ENCODE measurements at places on chromosomes 12 and 14.
A peak's percentile ranks its signal among the peaks of the same experiment; 100 is the strongest.

GRCh38 chr14:93977790-93978581, 1.6 kb upstream of the ASB2 start:
- no peak for DNase-seq

GRCh38 chr14:104114421-104115130, 23.8 kb upstream of the KIF26A start:
- no peak for DNase-seq

GRCh38 chr12:49577589-49578315, 9.8 kb upstream of the MCRS1 start:
- no peak for DNase-seq

DNA sequence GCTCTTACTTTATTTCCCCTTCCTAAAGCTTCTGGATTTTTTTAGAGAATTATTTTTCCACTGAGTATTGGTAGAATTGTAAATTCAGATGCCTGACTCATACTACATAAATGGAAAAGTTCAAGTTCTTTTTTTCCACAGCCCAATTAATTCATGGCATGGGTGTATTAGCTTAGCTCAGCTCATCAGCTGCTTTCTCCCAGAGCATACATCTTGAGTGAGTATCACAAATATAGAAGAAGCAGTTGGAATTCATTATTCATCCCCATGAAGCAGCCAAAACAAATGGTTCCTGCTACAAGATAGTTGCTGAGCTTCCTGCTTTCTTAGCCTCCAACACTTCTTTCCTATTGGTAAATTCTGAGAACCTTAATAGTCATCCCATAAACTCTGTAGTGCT, 105.1 kb downstream of the C12orf50 start:
- DNase-seq: peak; percentile 44

GRCh38 chr12:119835068-119835467, 42.1 kb downstream of the CIT start:
- peak; percentile 9 for DNase-seq

GRCh38 chr12:94660436-94660835, 10.1 kb upstream of the TMCC3 start:
- DNase-seq: no peak

DNA sequence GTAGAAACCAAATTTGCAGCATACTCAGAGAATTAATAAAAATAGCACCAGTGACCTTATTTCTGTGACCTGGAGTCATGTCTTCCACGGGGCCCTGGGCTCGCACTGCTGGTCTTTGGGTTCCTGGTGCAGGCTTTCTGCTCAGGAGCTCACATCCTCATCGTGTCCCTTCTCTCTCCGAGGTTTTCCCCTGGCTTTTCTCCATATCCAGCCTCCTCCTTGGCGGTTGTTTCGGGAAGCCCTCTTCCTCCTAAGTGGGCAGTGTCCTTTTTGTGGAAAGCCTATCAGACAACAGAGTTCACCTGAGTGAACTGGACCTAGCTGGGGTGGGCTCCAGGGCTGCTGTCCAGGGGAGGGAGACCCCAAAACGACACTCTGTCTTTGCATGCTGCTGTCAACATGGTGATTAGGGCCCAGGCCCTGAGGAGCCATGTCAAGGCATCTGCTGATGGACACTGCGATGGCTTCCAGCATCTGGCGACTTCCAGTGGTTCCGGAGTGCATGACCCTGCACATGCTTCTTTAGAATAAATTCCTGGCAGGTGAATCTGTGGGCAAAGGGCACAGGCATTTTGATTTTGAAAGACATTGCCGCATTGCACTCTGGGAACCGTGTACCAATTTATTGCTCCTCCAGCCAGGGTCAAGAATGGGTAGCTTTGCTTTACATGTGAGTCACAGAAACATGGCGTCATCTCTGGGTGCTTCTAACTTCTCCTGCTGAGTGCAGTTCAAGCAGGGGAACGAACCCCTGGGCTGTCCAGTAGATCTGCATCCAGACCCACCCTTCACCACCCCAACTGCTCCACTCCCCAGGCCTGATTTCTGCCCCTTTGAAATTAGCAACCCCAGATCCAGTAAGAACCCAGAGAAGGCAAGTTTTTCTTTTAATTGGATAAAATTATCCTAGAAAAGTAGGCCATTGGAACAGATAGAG, 136.8 kb downstream of the ADGRD1 start:
- DNase-seq: no peak

- DNase-seq: no peak
Observed at GRCh38 chr12:124506145-124506831, 61.1 kb downstream of the NCOR2 start.

DNA sequence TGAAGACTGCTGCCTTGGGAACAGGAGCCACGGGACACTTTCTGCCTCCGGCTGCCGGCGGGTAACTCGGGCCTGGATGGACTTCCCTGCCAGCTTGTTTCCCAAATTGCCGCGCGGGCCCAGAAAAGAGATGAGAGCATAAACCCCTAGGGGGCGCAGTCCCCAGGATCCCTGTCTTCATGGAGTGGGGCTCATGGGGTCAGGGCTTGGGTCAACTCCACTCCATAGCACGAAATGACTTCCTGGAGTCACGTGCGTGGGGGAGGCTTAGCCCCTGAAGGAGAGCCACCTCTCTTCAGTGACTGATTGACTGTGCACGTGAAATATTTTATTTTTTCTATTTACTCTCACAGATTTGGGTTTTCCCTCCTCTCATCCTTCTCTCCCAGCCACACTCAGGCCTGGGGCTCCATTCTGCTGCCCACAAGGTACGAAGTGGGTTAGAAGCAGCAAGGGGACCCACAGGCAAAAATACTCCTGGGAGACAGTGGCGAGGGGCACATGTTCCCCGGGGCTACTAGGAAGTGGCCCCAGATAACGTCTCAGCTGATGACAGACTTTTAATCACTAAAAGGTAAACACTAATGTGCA, 10.0 kb downstream of the PGF start:
- no peak for DNase-seq

DNA sequence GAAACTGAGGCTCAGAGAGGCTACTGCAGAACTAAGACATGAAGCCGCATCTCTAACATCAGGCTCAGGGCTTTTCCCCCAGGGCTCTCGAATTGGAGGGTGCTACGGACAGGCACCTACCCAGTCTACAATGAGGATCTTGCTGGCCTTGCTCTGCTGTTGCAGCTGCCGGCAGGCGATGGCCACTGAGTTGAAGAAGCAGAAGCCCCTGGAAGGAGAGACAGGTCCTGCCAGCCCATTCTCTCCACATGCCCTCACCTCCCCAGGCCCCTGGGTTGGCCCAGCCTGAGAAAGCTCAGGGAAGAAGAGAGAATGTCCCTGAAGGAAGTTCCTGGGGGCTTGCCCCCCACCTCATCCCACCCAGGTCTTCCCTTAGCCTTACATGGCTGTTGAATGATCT, 16.1 kb downstream of the SLC48A1 start:
- no peak for DNase-seq

DNA sequence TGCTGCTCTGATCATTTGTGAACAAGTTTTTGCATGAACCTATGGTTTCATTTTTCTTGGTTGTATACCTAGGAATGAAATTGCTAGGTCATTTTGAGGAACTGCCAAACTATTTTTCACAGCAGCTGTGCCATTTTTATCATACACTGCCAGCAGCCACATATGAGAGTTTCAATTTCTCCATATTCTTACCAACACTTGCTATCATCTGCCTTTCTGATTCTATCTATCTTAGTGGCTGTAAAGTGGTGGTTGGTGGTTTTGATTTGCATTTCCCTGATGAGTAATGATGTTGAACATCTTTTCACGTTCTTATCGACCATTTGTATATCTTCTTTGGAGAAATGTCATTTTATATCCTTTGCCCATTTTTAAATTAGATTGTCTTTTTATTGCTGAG, 146.1 kb downstream of the C12orf75 start:
- DNase-seq: no peak

GRCh38 chr12:104662203-104662602, 205.5 kb downstream of the CHST11 start:
- DNase-seq: no peak

- no peak for DNase-seq
Observed at GRCh38 chr12:46609273-46609623, 216.5 kb downstream of the SLC38A4 start.

GRCh38 chr14:102729268-102729667, 48.0 kb upstream of the TRAF3 start:
- no peak for DNase-seq

DNA sequence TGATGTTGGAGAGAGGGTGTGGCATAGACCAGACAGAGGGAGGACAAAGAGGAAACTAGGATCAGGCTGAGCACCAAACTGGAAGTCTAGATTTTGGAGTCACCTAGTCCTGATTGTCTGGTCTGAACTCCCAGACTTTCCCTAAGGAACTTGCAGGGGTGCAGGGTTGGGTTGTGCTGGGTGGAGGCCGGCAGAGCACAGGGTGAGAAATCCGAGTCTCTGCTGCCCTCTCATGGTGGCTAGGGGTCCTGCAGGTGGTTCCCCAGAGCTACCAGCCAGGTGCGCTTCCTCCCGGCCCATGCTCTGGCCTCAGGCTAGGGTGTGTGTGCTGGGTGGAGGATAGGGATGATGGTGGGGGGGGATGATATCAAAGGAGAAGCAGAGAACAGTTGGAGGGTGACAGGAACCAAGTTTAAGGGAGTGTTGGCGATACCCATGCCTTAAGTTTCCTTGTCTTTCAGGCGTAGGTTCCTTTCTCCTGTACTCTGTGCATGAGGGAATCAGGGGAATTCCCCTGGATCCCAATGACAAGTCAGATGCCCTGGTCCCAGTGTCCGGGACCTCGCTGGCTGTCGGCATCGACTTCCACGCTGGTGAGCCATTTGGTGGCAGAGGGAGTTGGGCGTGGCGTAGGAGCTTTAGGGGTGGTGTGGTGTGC, 33.5 kb upstream of the NXPH4 start:
- DNase-seq: peak; percentile 40

DNA sequence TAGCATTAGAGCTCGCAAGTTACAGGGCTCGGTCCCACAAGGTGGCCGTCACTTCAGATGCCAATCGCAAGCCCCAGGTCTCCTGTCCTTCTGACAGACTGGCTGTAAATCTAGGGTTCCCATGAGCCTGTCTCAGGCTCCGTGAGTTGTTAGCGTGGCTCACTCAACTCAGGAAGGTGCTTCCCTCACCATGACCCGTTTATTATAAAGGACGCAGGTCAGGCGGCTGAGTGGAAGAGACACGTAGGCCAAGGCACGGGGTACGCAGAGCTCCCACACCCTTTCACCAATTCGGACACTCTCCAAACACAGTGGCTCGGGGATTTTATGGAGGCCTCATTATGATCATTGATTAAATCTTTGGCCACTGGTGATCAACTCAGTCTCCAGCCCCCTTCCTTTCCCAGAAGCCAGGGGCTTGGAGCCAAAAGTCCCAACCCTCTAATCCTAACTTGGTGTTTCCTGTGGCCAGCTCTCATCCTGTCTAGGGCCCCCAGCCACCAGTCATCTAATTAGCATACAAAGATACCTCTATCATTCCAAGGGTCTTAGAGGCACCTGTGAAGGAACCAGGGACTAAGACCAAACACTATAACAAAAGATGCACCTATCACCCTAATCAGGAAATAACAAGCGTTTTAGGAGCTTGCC, 25.8 kb upstream of the LRTM2 start:
- DNase-seq: no peak

GRCh38 chr12:69328426-69328825, 19.8 kb upstream of the LYZ start:
- DNase-seq: no peak

- no peak for DNase-seq
Observed at GRCh38 chr12:52037248-52037861, 13.9 kb upstream of the NR4A1 start.

GRCh38 chr14:103724116-103724515, 8.5 kb downstream of the ZFYVE21 start:
- DNase-seq: no peak

DNA sequence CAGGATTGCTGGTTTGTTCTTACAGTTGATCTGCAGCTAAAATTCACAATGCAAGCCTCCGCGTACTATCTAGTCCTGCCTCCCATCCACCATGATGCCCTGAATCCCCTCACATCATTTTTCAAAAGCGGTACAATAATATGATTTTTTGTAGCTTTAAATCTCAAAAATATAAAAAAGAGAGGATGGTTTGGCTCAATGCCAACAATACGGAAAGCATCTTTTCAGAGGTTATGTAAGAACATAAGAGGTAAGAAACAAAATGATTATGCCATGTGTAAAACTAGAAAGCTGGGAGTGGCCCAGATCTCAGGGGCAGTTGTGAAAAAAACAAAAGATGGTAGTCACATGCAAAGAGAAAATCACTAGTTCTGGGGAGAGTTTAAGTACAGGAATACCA, 24.0 kb upstream of the ZDHHC17 start:
- DNase-seq: no peak

GRCh38 chr14:24108336-24108874, 6.2 kb upstream of the DCAF11 start:
- no peak for DNase-seq

GRCh38 chr12:32586390-32586789, 92.7 kb upstream of the DNM1L start:
- DNase-seq: no peak

DNA sequence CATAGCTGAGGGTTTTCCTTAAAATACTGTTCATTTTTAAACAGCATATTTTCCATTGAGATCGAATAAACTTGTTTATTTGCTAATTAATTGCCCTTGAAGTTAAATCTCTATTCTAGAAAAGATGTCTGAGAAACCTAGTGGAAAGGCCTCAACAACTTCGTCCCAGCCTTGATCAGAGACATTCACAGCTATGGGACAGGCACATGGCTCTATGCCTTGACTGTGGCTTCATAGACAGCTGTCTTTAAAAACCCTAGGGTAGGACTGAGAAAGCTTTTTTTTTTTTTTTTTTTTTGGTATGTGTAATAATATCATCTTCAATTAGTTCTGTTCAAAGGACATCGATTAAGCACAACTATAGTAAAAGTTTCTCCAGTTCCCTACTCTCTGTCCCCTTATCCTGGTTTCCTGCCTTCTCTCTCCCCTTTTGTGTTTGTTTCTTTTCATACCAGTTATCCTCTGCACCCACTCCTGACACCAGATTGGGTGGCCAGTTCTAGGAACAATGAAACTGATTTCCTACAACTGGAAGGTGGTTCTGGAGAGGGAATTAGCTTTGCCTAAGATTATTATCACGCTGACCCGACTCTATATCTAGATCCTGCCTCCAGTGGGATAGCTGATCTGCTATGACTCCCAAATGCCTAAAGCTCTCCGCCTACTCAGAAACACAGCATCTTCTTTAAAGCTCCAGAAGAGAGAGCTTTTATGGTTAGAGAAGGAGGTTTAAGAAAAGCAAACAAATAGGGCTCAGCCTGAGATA, 20.3 kb downstream of the SOCS2 start:
- no peak for DNase-seq

Measured in renal cortical epithelial cell (primary cell).